ENCODE measurements at places on chromosomes 11 and 22. TPM values are rescaled to one million over a fixed set of nuclear protein-coding genes. Genes with fewer than 3 reads are reported as not detected.

MS4A14 gene
- not detected for total RNA-seq

ASPHD2 gene
- 0.21 TPM for total RNA-seq

OR2D2 gene
- total RNA-seq = not detected

OR2AT4 gene
- not detected for total RNA-seq

SMTNL1 gene
- total RNA-seq = 0.21 TPM

LGR4 gene
- 17.3 TPM for total RNA-seq

SMIM35 gene
- not detected for total RNA-seq

CNTF gene
- 3.0 TPM for total RNA-seq

CABP4 gene
- 1.7 TPM for total RNA-seq

GUCY1A2 gene
- total RNA-seq = 0.29 TPM

FANCF gene
- 5.6 TPM for total RNA-seq

SEC14L3 gene
- total RNA-seq = not detected

PKDREJ gene
- total RNA-seq = not detected

XKR3 gene
- not detected for total RNA-seq

MS4A4E gene
- total RNA-seq = not detected

RIMBP3B gene
- 0.42 TPM for total RNA-seq

RAG2 gene
- not detected for total RNA-seq

MRGPRX4 gene
- total RNA-seq = not detected

OR56A4 gene
- total RNA-seq = not detected

CYP2D6 gene
- total RNA-seq = not detected

ANKK1 gene
- not detected for total RNA-seq

ARHGAP8 gene
- total RNA-seq = 1.9 TPM

AGBL2 gene
- total RNA-seq = 0.67 TPM

KIF18A gene
- 3.0 TPM for total RNA-seq

TPH1 gene
- total RNA-seq = not detected

MOGAT2 gene
- not detected for total RNA-seq

DEUP1 gene
- total RNA-seq = not detected

KDM4E gene
- not detected for total RNA-seq

STK33 gene
- 0.45 TPM for total RNA-seq

OR2AG2 gene
- total RNA-seq = not detected

GGTLC3 gene
- total RNA-seq = not detected

OR52I2 gene
- not detected for total RNA-seq

MS4A8 gene
- not detected for total RNA-seq

GP1BB gene
- total RNA-seq = 67.7 TPM

ANGPTL5 gene
- not detected for total RNA-seq

UVRAG gene
- 9.2 TPM for total RNA-seq

RIMBP3C gene
- total RNA-seq = 0.42 TPM

GLB1L3 gene
- total RNA-seq = not detected

POU2F3 gene
- total RNA-seq = not detected

TRPC6 gene
- total RNA-seq = not detected

ZNRF3 gene
- total RNA-seq = 12.3 TPM
